Calu3 (cell line): ENCODE measurements at places on chromosomes 12 and 14. TPM values are rescaled to one million over a fixed set of nuclear protein-coding genes. Genes with fewer than 3 reads are reported as not detected.

Gene OTUB2
- 15.3 and 22.2 TPM in 2 replicates for total RNA-seq

DNA sequence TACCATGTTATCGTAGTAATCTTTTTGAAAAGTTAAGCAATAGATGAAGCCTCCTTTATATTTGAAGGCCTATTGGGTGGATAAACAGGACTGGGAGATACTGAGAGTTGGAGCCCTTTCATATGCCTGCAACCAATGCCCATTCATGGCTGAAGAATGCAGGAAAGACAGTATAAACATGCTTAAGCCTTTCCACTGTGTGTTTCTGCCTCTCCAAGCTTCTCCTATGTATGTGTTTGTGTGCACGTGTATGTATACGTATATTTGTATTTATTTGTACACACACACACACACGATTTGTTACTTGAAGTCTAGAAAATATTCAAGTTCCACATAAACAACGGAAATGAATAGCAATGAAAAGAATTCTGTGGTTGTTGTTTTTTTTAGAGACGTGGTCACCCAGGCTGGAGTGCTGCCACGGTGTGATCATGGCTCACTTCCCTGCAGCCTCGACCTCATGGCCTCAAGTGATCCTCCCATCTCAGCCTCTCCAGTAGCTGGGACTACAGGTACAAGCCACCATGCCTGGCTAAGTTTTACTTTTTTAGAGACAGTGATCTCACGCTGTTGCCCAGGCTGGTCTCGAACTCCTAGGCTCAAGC, 1453.5 kb downstream of the AACS start:
- DNase-seq: no peak
- H3K4me1 ChIP-seq: no peaks in the 10 kb centered on the region

Gene CIROP
- not detected in 2 replicates for total RNA-seq

Gene NEUROD4
- total RNA-seq: not detected in 2 replicates

DNA sequence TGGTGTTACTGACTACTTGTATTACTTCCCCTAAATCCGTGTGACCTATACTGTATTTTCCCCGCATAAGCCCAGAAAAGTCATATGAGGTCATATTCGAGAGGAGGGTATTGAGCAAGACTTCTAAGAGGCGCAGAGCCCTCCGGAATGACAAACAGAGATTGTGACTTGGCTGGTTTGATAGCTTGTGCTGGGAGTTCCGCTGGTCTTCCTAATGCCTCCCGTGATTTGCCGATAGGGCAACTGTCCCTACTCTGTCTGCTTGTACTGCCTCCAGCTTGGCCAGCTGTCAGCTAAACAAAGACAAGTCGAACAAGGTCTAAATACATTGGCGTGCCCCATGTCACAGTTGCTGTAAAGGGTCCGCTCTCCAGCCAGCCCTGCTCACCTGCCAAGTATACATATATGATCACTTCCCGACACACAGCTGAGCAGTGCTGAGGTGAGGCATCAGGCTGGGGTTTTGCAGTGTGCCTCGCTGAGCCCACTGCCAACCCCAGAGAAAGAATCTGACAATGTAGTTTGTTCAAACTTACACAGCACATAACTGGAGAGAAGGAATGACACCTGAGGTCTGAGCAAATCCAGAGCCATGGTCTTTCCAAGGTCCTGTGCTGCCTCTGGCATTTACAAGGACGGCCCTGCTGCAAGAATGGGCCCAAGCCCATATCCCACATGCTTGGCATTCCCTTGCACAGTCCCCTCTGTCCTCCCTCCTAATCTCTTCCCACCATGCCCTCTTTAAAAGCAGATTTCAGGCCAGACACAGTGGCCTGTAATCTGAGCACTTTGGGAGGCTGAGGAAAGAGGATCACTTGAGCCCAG, 23.7 kb downstream of the LGMN start:
- H3K27me3 ChIP-seq: no peaks in the 10 kb centered on the region
- peaks cover 21% of the 10 kb centered on the region for H3K36me3 ChIP-seq
- DNase-seq: no peak
- H3K4me1 ChIP-seq: peaks cover 25% of the 10 kb centered on the region
- H3K27ac ChIP-seq: no peak overlapping the region
- no peak overlapping the region for H3K4me3 ChIP-seq

DNA sequence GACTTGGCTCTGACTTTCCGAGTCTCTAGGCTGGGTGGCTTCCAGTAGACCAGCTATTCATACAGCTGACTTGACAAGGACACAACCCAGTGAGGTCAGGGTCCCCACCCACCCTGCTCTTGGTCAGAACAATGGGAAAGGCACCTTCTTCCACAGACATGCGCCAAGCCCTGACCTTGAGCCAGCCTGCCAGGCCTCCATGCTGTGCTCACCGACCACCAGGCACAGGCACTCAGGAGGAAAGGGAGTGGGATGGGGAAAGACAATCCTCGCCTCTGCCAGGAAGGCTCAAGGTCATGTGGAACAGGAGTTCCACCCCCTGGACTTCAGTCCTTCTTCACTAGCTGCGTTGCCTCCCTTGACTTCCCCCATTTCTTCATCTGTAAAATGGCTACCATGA, 31.4 kb downstream of the GALNT16 start:
- H3K27ac ChIP-seq: no peak overlapping the region
- no peak overlapping the region for H3K4me3 ChIP-seq
- DNase-seq: no peak
- H3K27me3 ChIP-seq: peaks cover 14% of the 10 kb centered on the region
- no peaks in the 10 kb centered on the region for H3K36me3 ChIP-seq
